Astrocyte (in vitro differentiated cells and primary cell): ENCODE measurements at places on chromosomes 5 and 9. TPM values are rescaled to one million over a fixed set of nuclear protein-coding genes. Genes with fewer than 3 reads are reported as not detected.

Gene SMAD5
- total RNA-seq = 70.0 and 71.3 TPM in 2 replicates

DNA sequence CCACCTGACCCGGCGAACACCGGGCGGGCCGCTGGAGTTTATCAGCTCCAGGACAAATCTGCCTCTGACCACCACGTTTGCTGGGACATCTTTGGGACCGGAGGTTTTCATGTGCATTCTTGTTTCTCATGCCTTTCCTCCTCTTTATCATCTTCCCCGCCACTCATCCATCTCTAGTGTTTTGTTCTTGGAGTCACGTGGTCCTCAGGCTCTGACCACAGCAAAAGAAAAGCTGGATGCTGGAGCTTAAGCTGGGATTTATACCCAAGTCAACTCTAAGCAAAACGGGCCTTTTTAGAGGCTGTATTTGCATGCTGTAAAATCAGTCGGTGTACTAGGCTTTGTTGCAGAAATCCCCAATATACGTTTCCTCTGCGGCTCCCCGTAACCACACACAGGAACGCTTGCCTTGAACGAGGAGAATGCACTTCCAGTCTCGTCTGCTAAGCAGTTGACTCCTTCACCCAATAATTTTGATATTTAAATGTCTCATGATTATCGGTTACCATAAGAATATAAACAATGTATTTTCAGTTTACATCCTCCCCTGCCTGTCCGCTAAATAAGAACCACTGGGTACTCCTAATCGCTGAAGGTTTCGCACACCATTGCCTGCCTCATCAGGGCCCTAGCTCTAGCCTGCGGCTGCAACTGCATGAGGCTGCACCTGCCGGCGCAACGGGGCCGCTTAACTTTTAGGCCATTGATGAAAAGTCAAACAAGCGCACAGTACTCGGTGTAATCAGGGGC, 560 bp upstream of the NDUFS6 start:
- H3K27me3 ChIP-seq = no peaks in the 10 kb centered on the region
- H3K36me3 ChIP-seq = peaks cover 29% of the 10 kb centered on the region
- peaks cover 13% of the 10 kb centered on the region for H3K4me1 ChIP-seq
- peak overlapping the region; percentile 69 for H3K4me3 ChIP-seq
- H3K27ac ChIP-seq = peak overlapping the region; percentile 75

DNA sequence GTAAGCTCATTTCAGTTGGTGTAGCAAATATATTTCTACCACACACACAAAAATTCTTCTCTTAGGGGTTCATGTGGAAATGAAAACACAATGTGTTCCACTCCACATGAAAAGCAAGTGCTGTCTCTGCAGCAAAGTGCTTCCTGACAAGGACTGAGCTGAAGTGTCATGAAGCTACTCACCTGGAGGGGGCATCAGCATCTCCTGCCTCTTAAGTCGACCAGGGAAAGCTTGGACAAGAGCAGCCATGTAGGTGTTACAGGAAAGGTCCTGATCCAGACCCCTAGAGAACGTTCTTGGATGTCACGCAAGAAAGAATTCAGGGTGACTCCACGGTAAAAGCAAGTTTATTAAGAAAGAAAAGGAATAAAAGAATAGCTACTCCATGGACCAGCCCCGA, 62.8 kb downstream of the SV2C start:
- H3K36me3 ChIP-seq = no peaks in the 10 kb centered on the region
- no peak overlapping the region for H3K27ac ChIP-seq
- no peaks in the 10 kb centered on the region for H3K27me3 ChIP-seq
- H3K4me1 ChIP-seq = no peaks in the 10 kb centered on the region
- DNase-seq = no peak

DNA sequence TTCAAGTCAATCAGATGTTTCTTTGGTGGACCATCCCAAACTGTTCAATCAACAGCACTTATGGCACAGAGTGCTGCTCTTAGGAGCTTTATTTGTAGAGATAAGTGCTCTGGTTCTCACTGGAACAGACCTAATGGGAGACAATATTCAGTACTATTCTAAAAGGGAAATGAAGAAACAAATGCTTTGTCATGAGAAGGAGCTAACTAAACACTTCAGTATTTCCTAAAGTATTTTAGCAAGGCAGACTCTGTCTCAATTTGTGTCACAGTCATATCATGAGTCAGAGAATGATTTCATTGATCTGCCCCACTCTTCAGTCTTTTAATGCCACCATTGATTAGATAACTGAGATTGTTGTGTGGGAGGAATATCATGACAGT, 175.3 kb downstream of the SLF1 start:
- H3K27ac ChIP-seq = peak overlapping the region; percentile 91
- peak; percentile 74 for DNase-seq
- no peak overlapping the region for H3K4me3 ChIP-seq
- no peaks in the 10 kb centered on the region for H3K36me3 ChIP-seq
- peaks cover 18% of the 10 kb centered on the region for H3K4me1 ChIP-seq

DNA sequence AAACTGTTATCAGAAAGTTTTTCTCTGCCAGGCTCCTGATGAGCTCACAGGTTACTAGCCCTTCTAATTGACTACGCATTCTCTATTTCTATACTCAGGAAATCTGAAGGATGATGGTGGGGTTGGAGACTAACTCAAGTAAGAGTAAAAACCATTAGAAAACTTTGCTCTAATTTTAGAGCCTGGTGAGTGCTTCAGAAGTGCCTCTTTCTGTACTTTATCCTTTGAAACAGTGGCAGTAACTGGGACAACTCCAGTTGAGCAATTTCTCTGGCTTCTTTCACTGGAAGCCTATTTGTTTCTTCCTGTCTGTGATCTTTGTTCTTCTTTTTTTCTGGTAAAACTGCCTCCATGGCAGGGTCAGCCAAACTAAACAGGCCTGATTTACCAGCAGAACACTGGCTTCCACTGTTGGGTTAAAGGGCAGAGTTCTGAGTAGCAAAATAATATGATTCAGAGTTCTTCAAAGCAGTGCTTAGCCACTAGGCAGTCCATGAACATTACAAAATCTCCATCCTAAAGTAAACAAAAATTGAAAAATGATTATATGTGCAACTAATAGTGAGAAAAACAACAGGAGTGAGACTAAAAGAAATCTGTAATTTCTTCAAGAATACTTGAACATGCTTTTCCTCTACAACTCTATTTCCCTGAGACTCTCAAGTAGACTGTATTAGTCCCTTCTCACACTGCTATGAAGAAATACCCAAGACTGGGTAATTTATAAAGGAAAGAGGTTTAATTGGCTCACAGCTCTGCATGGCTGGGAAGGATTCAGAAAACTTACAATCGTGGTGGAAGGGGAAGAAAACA, 79.8 kb downstream of the MROH2B start:
- H3K4me1 ChIP-seq = peaks cover 13% of the 10 kb centered on the region
- peak overlapping the region; percentile 34 for H3K27ac ChIP-seq
- no peaks in the 10 kb centered on the region for H3K36me3 ChIP-seq
- peak; percentile 61 for DNase-seq
